ENCODE measurements at places on chromosomes 6 and 20.

GRCh38 chr6:126643352-126643751 is 303.4 kb downstream of the CENPW start:
- DNase-seq = no peak

- no peak for DNase-seq
Observed at GRCh38 chr6:90038961-90039653, 144.8 kb downstream of the GJA10 start.

DNA sequence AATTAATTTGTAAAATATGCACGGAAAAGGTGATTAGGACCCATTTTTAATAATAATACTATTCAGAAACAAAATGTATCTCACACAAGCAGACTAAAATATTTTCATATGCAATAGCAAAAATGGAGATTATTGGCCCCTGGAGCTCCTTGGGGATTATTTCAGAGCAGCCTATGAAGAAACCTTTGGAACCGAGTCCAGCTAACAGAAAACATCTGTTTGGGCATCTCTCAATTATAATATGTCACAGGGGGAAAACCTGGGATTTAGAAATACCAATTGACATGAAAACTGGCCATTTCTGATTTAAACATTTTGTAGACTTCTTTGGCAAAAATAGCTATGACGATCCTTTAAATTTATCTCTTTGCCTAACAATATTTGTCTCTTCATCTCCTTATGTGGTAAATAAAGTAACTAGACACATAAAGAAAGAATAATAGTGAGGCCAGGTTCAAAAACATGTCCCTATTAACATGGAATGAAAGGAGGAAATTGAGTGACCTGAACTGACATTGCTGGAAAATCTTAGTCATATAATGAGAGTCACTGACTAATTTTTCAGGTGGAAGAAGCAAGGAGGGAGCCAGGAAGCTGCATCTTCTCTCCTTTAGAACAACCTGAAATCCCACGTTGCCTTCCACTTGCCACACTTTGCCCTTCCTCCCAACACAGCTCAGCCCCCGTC is 199.0 kb downstream of the SOD2 start:
- DNase-seq = no peak

DNA sequence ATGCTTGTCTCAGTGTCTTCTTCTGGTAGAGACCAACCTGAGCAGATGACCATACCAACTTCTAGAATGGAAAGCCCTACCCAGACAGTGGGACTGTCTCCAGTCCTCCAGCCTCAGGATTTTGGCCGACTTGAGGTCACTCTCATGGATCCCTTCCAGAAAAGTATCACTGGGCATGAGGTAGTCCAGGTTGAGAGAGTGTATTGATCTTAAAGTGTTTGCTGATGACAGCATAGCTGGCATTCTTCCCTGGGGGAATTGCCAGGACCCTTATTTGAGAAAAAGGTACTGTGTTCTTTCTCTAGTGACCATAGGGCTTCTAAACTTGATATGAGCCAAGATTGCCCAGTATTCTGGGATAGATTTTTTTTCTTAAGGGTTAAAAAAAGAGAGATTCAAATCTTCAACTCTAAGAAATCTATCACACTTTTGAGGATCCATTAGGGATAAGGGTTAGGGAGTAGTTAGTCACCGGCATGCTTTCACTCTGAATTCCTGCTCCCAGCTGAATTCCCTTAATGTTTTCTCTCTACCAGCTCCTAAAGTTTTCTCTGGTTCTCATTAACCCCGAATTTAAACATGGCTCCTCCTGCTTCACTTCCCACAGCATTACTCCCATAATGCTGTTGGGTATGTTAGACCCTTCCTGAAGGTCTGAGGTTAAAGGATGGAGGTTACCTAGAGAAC is 73.6 kb upstream of the FLRT3 start:
- no peak for DNase-seq

GRCh38 chr20:59192533-59192896 is 28.9 kb downstream of the ZNF831 start:
- no peak for DNase-seq

DNA sequence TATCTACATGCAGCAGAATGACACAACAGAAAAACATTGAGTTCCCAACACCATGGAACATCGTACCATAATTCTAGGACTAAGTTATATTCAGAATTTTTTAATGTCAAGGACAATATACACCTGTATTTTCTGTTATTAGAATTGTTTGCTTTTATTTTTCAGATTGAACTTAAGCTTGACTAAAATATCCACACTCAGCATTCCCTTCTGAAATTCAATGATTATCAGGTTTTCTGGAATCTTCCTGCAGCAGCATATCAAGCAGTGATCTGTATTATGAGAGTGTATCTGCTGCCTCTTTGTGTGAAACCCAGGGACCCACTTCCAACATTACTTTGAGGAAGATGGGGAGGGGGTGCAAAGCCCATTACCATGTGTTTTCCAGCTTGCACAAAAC is 578.6 kb upstream of the JAG1 start:
- no peak for DNase-seq

DNA sequence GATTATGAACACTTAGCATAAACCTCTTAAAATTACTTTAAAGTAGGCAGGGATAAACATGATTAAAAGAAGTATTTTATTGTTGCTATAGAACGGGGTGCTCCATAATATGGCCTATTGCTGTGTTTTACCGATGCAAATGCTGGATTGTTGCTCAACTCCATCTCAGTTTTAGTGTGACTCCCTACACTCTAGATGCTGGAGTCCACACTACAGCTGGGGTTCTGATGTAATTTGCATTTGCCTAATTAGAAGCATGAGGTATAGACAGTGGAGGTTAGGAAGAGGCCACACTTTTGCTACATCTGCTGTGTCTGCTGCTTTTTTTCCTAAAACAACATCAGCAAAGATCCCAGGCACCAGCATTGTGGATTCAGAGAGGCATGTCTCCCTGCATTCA is 6.7 kb upstream of the HMGN3 start:
- DNase-seq = no peak

GRCh38 chr20:63568986-63569949 is 4.8 kb downstream of the HELZ2 start:
- DNase-seq = no peak

DNA sequence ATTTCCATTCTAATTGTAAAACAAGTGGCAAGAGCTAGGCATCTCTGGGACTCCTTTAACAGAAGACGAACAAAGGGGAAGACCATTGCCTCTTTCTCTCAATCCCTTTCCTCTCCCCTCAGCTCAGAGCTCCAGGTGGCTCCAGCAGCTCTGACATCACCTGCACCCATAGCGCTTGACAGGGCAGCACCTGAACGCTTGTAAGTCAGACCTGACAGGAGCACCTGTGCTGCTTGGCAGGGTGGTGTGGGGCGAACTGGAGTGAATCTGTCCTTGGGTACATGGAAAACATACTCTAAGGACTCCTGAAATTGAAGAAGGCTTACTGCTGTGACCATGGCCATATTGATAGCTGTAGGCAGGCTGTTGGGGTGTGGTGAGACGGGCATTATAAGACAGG is 409.5 kb upstream of the AGPAT4 start:
- DNase-seq = no peak

DNA sequence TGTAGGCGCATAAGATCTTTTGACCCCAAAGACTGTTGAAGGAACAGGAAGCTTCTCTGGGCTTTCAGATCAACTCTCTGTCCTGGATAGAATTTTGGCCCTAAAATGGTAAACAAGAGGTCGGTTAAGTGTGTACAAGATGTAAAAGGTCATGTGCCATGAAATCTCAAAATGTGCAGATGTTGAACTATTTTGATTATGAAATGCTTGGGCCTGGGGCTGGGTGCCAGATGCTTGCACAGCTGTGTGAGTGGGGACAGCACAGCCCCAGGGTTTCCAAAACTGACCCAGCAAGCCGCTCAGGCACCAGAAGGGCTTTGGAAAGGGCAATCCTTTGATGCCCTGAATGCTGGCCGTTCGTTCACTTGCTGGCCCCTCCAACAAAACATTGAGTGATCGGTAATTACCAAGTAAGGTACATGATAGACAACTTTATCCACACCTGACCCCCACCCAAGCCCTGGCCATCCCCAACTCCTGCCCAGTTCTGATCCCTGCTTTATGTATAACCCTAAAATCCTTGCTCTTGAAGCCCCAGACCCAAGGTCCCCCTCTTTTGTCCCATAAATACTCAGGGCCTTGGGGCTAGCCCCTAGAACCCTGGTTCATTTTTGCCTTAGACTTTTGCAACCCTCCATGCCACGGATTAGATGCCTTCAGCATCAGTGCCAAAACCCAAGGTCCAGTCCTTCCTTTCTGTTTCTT is 1.9 kb downstream of the TMEM239 start:
- DNase-seq = no peak

DNA sequence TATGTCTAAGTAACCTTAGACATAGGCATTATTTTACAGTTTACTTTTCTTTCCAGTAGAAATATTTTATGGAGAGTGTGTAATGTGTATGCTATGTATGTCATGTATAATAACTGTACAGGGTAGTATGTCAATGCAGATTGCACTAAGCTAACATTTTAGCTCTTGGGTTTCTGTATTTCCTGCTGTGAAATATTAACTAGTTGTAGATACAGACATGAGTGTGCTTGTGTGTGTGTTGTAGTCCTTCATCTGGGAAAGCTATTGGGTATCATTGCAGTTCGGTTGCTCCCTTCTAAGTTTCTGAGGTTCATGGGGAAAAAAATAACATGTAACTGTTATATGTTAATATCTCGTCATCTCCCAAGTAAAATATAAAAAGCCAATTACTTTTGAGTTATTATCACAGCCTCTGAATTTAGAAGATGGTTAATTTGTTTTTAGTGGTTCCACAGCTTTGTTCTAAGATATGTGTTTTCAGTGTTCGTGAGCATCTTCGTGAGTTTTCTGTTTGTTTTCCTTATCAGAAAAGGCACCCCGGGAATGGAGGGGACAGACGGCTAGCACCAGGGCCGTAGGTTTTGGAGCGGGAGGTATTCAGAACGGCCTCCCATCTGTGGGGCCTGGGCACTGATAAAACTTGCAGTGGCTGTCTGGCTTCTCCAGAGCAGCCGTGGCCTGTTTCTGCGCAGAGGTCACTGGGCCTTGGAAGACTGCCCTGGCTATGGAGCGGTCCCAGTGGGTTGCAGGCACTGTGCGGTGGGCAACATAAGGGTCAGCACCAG is 215.0 kb downstream of the ARID1B start:
- no peak for DNase-seq

- DNase-seq = no peak
Observed at GRCh38 chr6:41713159-41713649, 22.2 kb downstream of the TFEB start.

DNA sequence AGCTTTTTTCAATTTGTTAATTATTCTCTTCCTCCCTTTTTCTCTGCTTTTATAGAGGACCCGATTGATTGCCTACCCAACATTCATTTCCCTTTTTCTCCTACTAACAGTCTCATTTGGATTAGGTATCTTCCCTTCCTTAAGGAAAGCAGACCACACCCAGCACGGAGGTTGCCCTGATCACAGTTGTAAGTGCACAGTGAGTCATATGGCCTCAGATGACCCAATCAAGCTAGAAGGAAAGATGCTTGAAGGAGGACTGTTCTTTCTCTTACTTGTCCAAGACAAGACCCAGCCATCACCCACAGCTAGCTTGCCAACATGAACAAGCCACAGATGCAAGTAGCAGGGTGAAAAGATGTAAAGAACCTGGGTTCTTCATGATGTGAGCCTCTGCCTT is 518.6 kb downstream of the PKHD1 start:
- DNase-seq = no peak

DNA sequence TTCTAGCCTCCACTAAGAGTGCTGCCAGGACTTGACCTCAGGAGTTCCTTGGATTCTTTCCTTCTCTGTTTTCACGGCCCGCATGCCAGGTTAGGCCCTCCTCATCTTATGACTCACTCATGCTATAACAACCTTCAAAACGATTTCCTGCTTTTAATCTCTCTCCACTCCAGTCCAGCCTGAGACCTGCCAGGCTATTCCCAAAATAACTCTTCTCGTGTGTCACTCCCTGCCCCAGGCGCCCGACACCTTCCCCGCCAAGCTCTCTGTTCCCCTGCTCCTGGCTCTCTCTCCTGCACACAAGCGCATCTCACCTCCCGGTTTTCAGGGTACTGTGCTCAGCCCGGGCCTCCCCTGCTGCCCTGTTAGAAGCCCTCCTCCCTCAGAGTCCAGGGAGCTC is 64.1 kb upstream of the RPS6KA2 start:
- DNase-seq = no peak

DNA sequence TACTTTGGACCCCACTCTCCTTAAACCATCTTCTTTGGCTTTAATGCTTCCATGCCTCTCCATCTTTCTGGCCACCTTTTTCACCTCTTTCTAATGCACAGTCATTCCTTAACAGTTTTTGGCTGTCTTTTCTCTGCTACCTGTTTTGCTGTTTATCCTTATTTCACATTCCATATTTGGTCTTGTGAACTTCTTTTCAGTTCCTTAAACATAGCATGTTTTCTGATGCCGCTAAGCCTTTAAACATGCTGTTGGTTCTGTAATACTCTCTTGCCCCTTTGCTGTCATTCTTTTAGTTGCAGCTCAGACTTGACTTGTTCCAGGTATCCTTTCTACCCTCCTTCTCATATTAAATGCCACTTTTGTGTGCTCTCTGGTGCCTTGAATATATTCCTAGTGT is 35.8 kb downstream of the TOP1 start:
- no peak for DNase-seq

DNA sequence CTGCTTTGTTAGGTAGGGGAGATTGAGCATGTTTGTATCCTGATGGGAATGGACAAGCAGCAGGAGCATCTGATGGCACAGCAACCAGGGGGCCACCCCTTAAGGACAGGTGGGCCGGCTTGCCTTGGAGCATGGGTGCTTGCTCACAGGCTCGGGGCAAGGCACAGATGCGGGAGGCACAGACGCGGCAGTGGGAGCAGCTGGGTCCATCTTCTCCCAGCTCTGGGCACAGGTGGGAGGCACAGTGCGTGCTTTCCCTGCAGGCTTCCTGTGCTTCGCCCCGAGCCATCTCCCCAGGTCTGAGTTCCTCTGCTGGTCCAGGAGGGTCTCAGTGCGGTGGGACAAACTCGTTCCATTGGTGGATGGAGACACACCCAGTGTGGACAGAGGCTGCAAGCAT is 73.6 kb upstream of the BHLHE23 start:
- no peak for DNase-seq

- DNase-seq = no peak
Observed at GRCh38 chr20:61570646-61571195, 318.7 kb downstream of the CDH4 start.

DNA sequence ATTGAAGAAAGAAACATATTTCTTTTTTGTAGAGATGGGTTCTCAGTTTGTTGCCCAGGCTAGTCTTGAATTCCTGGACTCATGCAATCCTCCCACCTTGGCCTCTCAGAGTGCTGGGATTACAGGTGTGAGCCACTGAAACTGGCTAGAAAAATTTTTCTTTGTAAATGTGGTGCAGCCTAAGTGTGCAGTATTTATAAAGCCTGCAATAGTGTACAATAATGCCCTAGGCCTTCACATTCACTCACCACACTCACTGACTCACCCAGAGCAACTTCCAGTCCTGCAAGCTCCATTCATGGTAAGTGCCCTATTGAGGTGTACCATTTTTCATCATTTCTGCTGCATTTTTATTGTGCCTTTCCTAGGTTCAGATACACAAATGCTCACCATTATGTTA is 31.4 kb downstream of the NHSL1 start:
- DNase-seq = no peak

- no peak for DNase-seq
Observed at GRCh38 chr6:39079197-39080125, 30.9 kb downstream of the GLP1R start.
